ENCODE measurements at places on chromosomes 3 and 15.

DNA sequence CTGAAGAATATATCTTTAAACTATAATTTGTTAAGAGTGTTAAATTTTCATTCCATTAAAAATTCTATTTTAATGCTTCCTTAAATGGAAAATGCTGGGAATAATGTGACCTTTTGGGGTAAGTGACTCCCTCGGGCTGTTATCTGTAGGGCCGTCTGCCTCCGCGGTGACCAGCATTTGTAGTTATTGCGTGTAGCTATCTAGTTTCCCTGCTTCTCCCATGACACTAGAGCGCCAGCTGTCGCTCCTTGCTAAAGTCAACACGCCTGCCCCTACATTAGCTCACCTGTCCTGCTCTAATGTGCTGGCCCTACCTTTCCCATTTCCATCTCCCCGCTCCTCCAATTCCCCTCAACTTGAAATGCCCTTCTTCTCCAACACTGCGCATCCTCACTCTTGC lies 12.4 kb upstream of the CHRM5 start:
- no peak for DNase-seq

GRCh38 chr3:57234613-57235575 lies 7.4 kb downstream of the APPL1 start:
- no peak for DNase-seq

- no peak for DNase-seq
Observed at GRCh38 chr3:175729466-175729865, 870.3 kb downstream of the NAALADL2 start.

GRCh38 chr15:68650901-68651709 lies 72.3 kb downstream of the CORO2B start:
- no peak for DNase-seq

DNA sequence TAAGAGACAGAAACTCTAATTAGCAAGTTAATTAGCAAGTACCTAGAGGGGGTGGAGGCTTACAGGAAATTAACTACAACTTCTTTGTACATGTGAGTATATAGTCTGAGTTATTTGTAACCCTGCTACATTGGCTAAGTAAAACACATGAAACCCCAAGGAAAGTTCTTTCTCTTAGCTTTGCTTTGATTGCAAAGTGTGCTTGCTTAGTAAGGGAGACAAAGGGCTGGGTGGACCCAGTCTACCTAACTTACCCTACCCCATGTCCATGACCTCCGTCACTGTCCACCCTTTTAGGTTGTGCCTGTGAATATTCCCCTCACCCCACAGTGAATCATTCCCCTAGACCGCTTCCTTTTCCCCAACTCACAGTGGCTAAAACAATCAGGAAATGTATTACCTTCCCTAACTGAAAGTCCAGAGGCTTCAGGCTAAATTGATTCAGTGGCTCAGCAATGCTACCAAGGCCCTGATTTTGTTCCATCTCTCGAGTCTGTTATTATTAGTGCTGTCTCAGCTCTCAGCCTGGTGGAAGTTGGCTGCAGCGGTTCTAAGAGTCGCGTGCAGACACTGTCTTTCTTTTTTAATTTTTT lies 31.1 kb upstream of the RYR3 start:
- DNase-seq = no peak

GRCh38 chr15:46646490-46646889 lies 1011.7 kb downstream of the SQOR start:
- DNase-seq = no peak

Measured in nucleus accumbens (tissue), 56 donors.